ENCODE measurements at places on chromosomes 2 and 18. TPM values are rescaled to one million over a fixed set of nuclear protein-coding genes. Genes with fewer than 3 reads are reported as not detected.

Gene CTLA4
- total RNA-seq, result 0.44 TPM

Gene GBX2
- total RNA-seq, result 0.49 TPM

Gene KLHL30
- 2.7 TPM for total RNA-seq

Gene NUP35
- 39.2 TPM for total RNA-seq

Gene TMEM37
- 5.1 TPM for total RNA-seq

Gene IL36RN
- 0.22 TPM for total RNA-seq

Gene GPR155
- 7.9 TPM for total RNA-seq

Gene SP9
- not detected for total RNA-seq

Gene CAVIN2
- 39.8 TPM for total RNA-seq

Gene LYPD6B
- 6.8 TPM for total RNA-seq

Gene NEU2
- not detected for total RNA-seq

Gene FOXD4L1
- total RNA-seq, result not detected

Gene SP140L
- 3.1 TPM for total RNA-seq

Gene CYB5A
- 28.4 TPM for total RNA-seq

Gene UGP2
- total RNA-seq, result 132 TPM

Gene SLC4A5
- total RNA-seq, result 36.3 TPM

Gene PDE11A
- total RNA-seq, result 4.4 TPM

Gene TGFA
- 3.4 TPM for total RNA-seq

Gene SERPINB5
- total RNA-seq, result 6.3 TPM

Gene AP1S3
- total RNA-seq, result 5.5 TPM

Gene VWA3B
- not detected for total RNA-seq

Gene TUBB8B
- total RNA-seq, result not detected

Gene IL1R2
- 1.0 TPM for total RNA-seq

Gene BUB1
- 14.8 TPM for total RNA-seq

Gene ZC3H6
- 31.9 TPM for total RNA-seq

Gene CRYGD
- total RNA-seq, result 823 TPM

Gene FTCDNL1
- total RNA-seq, result 2.3 TPM

Gene MALL
- 10.9 TPM for total RNA-seq

Gene DCDC2C
- total RNA-seq, result 1.6 TPM

Gene CNRIP1
- total RNA-seq, result 38.9 TPM

Gene REG1B
- total RNA-seq, result not detected

Gene DSG1
- 8.5 TPM for total RNA-seq

Gene ARHGEF4
- 57.8 TPM for total RNA-seq

All from camera-type eye (tissue), 1 donor.